Stimulated activated CD4-positive, alpha-beta T cell treated with anti-CD3 and anti-CD28 coated beads, Interleukin-15, amount 100 ng/mL, for 48 hours (primary cell): ENCODE measurements at places on chromosomes 3 and 15.
A peak's percentile ranks its signal among the peaks of the same experiment; 100 is the strongest.

DNA sequence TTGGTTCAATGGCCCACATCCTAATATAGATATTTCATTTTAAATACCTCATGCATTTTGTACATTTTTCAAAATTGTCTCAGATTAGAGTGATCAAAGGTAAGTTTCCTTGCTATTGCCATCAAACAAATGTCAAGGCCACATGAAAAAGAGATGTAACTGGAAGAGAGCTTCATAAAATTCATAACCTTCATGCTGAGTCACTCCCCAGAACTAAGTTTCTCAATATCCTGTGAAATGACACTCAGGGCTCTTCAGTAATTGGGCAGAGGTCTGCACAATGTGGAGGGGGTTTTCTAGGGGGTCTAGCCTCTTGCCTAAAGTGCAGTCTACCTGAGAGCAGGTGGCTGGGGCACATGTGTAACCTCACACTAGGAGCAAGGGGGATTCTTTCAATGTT is 152.2 kb upstream of the SLC2A2 start:
- DNase-seq: no peak

GRCh38 chr3:8524656-8525399 is 23.2 kb downstream of the LMCD1 start:
- no peak for DNase-seq

DNA sequence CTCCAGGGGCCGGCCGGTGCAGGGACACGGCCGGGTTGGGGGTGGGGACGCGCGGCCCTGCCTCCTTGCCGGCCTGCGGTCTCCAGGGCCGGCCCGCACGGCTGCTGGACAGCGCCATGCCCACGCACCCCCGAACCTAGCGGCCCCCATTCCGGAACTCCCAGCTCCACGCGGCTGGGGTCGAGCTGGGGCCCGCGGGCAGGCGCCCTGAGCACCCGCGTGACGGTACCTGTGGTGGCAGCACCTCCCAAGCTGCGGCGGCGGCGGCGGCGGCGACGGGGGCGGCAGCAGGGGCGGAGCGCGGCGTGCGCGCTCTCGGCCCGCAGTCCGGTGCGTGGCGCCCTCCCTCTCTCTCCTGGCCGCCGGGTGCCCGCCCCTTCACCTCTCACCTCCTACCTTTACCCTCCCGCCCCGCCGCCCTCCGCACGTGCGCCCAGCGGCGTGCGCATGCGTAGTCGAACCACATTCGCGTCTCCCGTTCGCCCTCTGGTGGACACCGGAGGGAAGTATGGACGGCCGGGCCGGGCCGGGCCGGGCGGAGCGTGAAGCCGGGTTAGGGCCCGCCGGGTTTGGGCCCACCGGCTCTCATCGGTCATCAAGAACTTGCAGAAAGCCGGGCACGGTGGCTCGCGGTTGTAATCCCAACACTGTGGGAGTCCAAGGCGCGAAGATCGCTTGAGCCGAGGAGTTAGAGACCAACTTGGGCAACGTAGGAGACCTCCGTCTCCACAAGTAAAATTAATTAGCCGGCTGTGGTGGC is at the start of gene SCAP:
SCAP (minus strand) TSS at position 372 of the 760 bp plus-strand sequence. CDS start 32,948 bp downstream, outside the sequence.
- peak; percentile 94 for DNase-seq

GRCh38 chr3:45026038-45026437 is at the start of gene CLEC3B:
CLEC3B (plus strand) TSS chr3:45026303; CDS start chr3:45026363, 60 bp downstream.
- no peak for DNase-seq

DNA sequence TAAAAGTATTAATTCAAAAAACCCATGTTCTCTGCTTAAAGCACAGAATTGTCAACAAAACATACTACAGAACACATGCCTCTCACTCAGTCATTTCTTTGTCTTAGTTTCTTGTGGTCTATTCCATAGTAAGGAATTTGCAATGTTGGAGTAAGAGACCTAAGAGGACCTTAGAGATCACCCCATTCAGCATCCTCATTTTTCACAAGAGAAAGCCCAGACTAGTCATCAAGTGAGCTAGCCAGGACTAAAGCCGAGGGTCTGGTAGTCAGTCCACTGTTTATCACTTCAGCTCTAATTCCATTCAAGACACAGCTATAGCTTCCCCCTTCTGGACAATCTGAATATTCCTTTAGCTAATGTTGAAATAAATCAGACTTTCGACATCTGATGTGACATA is 601.1 kb downstream of the FHIT start:
- DNase-seq: no peak

DNA sequence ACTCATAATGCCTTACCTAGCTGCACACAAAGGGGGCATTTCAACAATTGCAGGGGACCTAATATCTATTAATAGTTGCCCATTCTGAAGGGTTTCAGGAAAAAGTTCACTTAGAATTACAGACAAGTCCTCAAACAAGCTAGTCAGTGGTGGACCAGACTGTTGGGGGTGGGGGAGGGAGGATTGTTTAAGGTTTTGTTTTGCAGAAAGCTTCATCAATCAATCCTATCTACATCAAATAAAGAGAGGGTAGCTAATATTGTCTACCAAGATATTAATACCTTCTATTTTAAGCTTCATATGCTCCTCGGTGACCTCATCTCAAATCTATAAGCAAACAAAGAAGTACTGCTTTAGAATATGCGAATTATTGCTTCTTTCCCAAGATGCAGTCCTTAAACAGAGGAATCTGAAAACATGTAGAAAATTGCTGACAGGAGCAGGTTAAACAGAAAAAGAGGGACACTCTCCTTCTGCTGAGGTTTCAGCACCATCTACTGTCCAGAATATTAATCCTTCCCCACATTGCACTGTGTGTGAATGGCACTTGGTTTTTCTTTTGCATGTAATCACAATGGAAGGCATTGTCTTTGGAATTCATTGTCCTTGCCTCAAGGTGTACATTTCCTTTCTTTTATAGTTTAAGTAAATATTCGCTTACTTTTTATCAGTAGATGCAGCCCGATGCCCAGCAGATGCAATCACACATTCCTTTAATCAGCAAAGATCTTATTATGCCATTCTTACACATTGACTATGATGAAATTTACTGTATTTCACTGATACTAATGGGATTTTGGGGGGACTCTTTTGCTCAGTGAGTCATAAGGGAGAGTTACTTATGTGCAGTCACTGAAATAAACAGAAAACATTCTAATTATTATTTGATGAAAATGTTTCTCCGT is 94.7 kb downstream of the IL5RA start:
- no peak for DNase-seq
